ENCODE measurements at places on chromosomes 5 and 9.
A peak's percentile ranks its signal among the peaks of the same experiment; 100 is the strongest.

DNA sequence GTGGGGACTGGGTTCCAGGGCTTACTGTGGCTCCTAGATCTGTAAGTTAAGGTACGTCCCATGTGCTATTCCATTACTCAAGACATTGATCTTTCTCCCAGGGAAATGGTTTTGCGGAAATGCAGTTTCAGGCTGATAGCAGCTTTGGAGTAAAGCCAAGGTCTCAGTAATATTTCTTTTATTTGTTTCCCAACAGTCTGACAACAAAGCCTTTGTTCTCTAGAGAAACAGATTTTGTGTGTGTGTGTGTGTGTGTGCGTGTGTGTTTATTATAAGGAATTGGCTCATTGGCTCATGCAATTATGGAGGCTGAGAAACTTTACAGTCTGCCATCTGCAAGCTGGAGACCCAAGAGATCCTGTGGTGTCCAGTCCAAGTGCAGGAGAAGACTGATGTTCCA lies 12.1 kb upstream of the POC5 start:
- DNase-seq = no peak

DNA sequence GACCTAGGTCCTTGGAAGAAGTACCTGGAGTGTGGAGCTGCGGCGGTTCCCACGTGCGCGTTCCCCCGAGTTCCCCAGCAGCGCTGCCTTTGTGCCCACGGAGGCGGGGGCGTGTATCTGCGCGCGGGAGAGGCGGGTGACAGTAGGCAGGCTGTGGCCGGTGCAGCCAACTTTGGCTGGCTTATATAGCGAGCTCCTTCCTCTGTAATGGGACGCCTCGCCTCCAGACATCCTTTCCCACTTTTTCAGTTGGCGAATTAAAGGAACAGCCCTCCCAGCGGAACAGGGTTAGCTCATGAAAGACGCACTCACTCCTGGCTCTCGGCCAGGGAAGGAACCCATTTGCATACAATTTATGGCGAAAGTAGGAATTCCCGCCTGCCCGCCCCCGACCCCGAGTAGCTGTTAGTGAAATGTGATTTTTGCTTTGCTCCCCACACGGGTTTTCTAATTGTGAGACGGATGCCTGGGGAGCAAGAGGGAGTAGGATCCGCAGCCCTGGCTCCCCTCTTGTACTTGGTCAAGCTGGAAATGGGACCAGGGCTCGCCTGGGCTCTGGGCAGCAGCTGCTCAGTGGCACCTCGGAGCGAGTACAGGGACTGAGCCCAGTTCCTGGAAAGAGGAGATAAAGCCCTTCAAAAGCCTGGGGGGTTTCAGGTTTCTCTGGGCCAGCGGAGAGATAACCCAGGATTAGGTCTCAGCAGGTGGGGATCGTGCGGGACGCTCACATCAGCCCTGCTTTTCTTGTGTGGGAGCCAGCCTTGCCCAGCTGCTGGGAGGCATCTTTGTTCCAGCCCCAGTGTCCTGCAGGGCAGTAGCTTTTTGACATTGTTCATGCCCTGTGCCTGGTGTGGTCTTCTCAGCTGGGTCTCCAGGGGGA lies at the start of gene TNC:
TNC (minus strand) TSS at position 159 of the 880 bp plus-strand sequence. CDS start 27,139 bp downstream, outside the sequence.
- DNase-seq = peak; percentile 89

DNA sequence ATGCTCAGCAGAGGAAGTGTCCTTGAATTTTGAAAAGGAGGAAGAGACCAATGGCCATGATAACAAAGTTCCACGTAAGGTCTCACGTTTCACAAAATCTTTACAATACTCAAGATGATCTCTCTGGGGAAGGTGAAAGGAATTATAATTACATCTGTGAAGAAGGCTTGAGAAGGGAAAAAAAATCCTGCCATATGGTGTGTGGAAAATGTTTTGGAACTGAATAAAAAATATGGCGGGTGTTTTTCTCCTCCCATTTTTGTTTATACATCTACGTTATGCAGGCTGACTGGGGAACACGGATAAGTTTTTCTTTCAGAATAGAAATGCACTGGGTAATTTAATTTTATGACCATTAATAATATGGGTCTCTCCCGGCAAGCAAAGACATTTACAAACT lies 425.6 kb upstream of the BRINP1 start:
- no peak for DNase-seq

DNA sequence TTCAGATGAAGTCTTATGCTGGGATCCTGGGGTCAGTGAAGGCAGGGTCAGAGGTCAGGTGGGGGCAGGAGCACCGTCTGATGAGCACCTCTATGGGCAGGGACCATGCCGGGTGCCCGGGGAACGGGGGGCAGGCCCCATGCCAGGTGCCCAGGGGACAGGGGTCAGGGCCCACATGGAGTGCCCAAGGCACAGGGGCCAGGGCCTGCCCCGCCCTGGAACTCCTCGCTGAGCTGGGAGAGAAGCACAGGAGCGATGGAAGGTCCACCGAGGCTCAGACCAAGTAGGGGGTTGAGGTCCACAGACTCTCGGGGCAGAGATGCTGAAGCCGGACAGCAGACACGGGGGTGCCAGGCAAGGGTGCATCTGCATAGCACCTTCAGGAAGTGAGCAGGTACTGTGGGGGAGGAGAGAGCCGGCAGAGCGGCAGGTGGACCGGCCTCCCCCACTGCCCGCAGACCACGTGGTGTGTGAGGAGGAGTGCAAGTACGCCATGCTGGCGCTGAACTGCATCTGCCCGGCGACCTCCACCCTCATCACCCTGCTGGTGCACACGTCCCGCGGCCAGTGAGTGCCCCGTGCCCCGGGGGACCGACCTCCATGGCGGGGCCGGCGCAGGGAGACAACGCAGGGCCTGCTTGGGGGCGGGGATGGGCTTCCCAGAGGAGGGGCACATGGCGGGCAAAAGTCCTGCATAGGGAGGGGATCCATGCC lies 67.7 kb downstream of the KCNT1 start:
- DNase-seq = no peak

- no peak for DNase-seq
Observed at GRCh38 chr9:137241490-137242268, 592 bp downstream of the TUBB4B start.

DNA sequence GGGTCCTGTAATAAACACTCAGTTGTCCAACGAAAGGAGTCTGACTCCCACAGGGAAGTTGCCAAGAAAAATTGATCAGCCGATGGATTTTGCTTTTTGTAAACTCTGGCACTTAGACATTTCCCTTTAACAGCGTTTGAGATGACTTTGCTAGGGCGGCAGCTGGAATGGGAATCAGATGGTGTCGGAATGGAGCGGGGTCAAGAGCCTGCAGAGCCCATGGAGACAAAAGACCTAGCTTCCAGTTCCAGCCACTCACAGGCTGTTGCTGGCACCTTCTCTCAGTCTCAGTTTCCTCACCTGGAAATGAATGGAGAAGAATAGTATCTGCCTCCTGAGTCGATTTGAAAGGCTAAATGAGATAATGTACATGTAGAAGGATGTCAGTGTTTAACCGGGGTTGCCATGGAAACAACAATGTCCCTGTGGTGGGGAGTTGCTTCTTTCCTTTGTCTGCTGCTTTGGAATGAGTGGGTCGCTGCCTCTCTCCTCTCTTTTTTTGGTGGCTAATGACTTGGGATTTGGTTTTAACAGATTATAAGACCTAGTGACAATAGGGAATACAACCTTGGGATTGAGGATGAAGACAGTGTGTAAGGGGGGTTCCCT lies 137.4 kb downstream of the GAS1 start:
- no peak for DNase-seq

- DNase-seq = no peak
Observed at GRCh38 chr5:45402804-45403455, 293.2 kb downstream of the HCN1 start.

DNA sequence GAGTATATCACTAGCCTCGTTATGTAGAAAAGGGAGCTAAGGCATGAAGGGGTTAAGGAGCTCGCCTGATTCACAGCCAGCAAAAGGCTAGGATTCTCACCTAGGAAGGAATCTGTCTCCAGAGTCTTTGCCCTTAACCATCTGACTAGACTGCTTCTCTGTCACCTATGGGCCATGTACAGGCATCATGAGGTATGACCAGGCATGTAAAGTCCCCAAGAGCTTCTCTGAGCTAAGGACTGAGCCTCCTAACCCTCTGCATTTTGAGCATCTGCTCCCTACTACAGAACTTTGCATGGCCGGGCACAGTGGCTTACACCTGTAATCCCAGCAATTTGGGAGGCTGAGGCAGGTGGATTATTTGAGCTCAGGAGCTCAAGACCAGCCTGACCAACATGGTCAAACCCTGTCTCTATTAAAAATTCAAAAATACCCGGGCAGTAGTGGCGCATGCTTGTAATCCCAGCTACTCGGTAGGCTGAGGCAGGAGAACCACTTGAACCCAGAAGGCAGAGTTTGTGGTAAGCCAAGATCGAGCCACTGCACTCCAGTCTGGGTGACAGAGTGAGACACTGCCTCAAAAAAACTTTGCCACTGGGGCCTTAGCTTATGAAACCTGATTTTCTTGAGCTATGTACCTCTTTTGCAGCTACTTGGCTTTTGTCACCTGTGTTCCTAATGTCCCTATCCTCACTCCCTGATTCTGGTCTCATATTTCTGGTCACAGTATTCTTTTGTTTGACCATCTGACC lies 33.2 kb upstream of the IL7R start:
- DNase-seq = no peak
